Fibroblast of villous mesenchyme (primary cell): ENCODE measurements at places on chromosomes 2 and 18. TPM values are rescaled to one million over a fixed set of nuclear protein-coding genes. Genes with fewer than 3 reads are reported as not detected.
A peak's percentile ranks its signal among the peaks of the same experiment; 100 is the strongest.

- no peak for DNase-seq
These were observed 8.8 kb upstream of the THADA start for GRCh38 chr2:43604674-43605073.

DNA sequence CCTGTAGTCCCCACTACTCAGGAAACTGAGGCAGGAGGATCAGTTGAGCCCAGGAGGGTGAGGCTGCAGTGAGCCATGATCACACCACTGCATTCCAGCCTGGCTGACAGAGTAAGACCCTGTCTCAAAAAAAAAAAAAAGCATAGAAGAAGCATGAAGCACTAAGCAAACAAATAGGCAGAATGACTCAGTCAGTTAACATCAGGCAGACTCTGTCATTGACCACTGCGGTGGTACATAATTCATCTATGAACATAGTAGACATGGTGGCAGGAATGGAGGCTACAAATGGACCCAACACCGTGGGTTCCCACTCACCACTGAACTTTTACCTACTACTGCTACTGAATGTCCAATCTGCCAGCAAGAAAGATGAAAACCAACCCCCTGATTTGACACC, 7.6 kb upstream of the ASXL2 start:
- no peak for DNase-seq

- DNase-seq: no peak
These were observed 482.6 kb downstream of the TSN start for GRCh38 chr2:122238006-122238559.

GRCh38 chr2:239137898-239138283, 262.9 kb downstream of the HDAC4 start:
- DNase-seq: no peak

DNA sequence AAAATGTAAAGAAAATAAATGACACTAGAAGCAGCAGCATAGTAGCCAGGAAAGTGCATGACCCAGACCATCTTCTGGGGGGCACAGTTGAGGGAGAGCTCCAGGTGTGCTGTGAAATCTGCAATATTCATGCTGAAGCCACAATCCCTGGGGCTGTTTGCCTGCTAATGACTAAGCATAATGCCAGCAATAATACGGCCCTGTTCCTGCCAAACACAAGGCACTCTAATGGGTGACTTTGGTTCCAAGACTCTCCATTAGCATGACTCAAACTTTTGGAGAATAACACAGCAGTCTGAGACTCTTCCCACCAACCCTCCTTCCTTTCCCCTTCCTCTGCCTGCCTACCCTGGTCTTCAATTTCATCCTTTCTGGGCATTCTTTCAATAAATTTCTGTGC, 77.9 kb upstream of the DOCK10 start:
- DNase-seq: no peak

GRCh38 chr2:7736646-7737305, 819.6 kb downstream of the RNF144A start:
- DNase-seq: no peak

GRCh38 chr2:16169381-16169960, 229.1 kb downstream of the MYCN start:
- no peak for DNase-seq

DNA sequence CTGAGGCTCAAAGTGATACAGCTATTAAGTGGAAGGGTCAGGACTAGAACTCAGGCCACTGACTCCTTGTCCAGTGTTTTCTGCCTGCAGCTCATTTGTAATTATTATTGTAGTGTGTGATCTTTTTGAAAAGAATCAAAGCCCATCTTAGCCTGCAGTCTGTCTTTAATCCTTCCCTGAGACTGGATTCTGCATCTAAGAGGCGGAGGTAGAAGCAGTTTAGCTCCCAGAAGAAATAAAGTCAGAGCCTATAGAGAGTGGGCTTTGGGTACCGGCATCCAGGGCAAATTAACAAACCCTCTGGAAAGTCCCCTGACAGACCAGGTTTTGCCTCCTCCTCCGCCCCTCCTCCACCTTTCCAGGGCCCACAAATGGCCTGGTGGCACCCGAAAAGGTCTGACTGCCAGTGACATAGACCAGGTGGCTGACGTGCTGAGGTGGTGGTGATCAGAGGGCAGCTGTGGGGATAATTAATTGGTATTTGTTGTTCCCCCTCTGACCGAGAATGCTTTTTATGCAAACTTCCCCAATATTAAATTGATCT, 2.2 kb upstream of the RAX start:
- DNase-seq: no peak

DNA sequence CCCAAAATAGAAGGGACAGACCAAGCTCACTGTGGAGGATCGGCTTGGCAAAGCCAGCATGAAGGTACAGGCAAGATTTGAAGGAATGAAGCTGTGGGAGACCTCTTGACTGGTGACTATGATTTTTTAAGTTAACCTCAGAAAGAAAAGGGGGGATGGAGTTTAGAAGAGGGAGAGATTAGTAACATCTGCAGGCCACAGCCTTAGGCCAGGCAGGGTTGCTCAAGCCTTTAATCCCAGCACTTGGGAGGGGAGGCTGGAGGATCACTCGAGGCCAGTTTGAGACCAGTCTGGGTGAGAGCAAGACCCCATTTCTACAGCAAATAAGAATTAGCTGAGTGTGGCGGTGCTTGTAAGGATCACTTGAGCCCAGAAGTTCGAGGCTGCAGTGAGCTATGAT, 46.6 kb downstream of the ZNF532 start:
- peak; percentile 83 for DNase-seq

DNA sequence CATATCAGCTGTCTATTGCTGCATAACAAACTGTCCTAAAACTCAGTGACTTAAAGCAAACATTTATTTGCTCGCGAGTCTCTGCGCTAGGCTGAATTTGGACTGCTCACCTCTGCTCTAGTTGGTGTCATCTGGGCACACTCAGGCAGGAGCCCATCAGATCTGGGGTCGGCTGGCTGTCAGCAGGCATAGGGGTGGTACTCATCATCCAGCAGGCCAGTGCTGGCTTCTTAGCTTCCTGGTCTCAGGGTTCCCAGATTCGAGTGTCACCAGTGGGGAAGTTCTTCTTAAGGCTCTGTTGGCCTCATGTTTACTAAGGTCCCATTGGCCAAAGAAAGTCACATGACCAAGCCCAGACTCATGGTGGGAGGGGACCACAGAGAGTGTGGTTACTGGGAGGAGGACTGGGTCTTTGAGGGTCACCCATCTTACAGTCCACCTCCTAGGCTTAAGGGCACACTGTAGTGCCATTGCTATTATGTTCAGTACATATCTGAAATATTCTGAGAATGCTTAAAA, 71.6 kb upstream of the ATG16L1 start:
- DNase-seq: no peak

GRCh38 chr2:54504866-54505265, 48.7 kb downstream of the SPTBN1 start:
- peak; percentile 82 for DNase-seq

DNA sequence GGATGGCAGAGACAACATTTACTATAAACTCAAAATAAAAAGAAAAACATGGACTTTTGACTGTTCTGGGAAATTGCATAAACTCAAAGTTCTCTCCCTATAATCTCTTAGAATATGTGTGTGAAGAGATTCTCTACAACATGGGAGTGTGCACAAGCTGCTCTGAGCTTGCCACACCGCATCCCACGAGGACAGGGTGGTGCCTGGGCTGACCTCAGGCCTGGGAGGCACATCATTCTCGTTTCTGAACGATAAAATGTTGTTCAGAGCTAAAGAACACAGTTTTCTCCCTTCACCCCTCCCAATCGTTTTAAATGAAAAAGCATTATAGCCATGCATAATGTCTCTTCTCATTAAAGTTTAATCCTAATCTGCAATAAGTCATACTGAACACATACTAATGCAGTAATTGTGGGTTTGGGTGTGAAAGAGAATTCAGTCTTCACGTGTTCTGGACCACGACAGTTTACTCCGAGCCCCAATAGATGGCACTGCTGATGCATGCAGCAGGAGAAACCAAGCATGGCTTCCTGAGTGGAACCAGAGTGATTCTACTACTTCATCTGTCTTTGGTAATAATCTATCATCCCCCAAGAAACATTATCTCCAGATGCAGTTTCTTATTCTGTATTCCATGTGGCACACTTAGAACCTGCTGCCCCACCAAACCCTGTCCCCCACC, 46.9 kb upstream of the LAMA1 start:
- peak; percentile 14 for DNase-seq

GRCh38 chr18:50987261-50987660, 19.4 kb downstream of the ELAC1 start:
- no peak for DNase-seq

DNA sequence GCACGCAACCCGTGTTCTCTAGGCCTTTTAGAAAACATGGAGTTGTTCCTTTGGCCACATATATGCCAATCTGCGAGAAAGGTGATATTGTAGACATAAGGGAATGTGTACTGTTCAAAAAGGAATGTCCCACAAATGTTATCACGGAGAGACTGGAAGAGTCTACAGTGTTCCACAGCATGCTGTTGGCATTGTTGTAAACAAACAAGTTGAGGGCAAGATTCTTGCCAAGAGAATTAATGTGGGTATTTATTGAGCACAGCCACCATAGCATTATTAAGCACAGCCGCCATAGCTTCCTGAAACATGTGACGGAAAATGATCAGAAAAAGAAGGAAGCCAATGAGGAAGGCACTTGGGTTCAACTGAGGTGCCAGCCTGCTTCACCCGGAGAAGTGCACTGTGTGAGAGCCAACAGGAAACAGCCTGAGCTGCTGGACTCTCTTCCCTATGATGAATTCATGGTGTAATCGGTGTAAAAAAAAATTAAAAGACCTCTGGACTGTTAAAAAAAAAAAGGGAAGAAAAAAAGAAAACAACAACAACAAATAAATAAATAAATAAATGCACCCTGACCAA, 29.0 kb upstream of the REL start:
- DNase-seq: no peak

- DNase-seq: no peak
These were observed 23.3 kb downstream of the SCG2 start for GRCh38 chr2:223578846-223579245.

- peak; percentile 39 for DNase-seq
These were observed 47.2 kb downstream of the MAP2 start for GRCh38 chr2:209471037-209471436.

GRCh38 chr18:79789091-79789891, 8.4 kb upstream of the KCNG2 start:
- no peak for DNase-seq

- no peak for DNase-seq
These were observed 237.5 kb upstream of the RBBP8 start for GRCh38 chr18:22695674-22696073.

DNA sequence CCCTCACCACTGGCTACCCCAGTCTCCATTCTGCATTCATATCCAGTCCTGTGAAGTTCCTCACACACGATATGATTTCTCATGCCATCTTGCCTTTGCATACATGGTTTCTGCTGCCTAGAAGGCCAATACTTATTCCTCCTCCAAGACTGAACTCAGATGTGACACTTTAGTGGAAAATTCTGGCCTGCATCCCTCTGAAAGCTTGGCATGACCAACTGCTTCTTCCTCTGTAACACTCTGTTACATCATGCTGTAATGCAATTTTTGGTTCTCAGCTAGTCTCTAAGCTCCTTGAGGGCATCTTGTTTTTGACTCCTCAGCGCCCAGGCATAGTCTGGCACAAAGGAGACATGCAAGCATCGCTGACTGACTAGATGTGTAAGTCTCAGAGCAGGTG, 12.6 kb downstream of the FAM161A start:
- DNase-seq: no peak

DNA sequence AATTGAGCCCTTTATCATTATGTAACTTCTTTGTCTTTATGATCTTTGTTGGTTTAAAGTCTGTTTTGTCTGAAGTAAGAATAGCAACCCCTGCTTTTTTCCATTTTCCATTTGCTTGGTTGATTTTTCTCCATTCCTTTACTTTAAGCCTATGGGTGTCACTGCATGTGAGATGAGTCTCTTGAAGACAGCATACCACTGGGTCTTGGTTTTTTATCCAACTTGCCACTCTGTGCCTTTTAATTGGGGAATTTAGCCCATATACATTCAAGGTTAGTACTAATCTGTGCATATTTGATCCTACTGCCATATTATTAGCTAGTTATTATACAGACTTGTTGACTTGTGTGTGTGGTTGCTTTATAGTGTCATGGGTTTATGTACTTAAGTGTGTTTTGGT, 89.6 kb downstream of the NBEAL1 start:
- no peak for DNase-seq

- DNase-seq: peak; percentile 88
These were observed at the start of gene SP140L for GRCh38 chr2:230326453-230327417. Gene SP140L (plus strand): TSS chr2:230327193. CDS start chr2:230327270, 77 bp downstream.

GRCh38 chr2:67842375-67842959, 220.3 kb downstream of the C1D start:
- no peak for DNase-seq

- DNase-seq: no peak
These were observed 464.8 kb upstream of the RGPD4 start for GRCh38 chr2:107361751-107362381.

GRCh38 chr2:168819050-168819715, 16.7 kb downstream of the NOSTRIN start:
- DNase-seq: no peak

- DNase-seq: no peak
These were observed 30.4 kb downstream of the AOX1 start for GRCh38 chr2:200616193-200616592.

DNA sequence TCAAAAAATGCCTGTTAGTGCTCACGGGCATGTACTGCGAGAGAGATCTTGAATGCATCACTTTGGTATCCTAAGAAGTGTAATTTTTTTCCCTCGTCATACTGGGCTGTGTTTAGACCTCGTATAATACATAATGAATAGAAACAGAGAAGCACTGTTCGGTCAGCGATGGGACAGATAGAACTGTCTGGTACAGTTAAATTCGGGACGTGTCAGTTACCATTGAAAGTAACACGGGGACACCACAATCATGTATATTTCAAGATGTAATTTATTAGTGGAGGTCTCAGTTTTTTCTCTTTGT, 1.8 kb downstream of the PKP4 start:
- no peak for DNase-seq

The SOCS6 gene
- total RNA-seq: 30.9 and 34.5 TPM in 2 replicates

The ILKAP gene
- total RNA-seq: 21.6 and 22.5 TPM in 2 replicates

The LIPT1 gene
- 2.3 and 6.5 TPM in 2 replicates for total RNA-seq

The ZSWIM2 gene
- 0.43 TPM in 1 of 2 replicates, not detected in the other for total RNA-seq

The GKN2 gene
- total RNA-seq: not detected in 2 replicates

The QPCT gene
- 27.1 and 47.5 TPM in 2 replicates for total RNA-seq

The RGPD3 gene
- 0.32 and 0.43 TPM in 2 replicates for total RNA-seq

The PTPN4 gene
- 18.0 and 28.5 TPM in 2 replicates for total RNA-seq

The SLC39A6 gene
- total RNA-seq: 83.4 and 120 TPM in 2 replicates

The AKAIN1 gene
- total RNA-seq: not detected in 2 replicates

The C2orf80 gene
- not detected in 2 replicates for total RNA-seq

The ARMC9 gene
- 189 and 260 TPM in 2 replicates for total RNA-seq
